CD4-positive, alpha-beta T cell (primary cell): ENCODE measurements at places on chromosomes 2 and 18. TPM values are rescaled to one million over a fixed set of nuclear protein-coding genes. Genes with fewer than 3 reads are reported as not detected.

DNA sequence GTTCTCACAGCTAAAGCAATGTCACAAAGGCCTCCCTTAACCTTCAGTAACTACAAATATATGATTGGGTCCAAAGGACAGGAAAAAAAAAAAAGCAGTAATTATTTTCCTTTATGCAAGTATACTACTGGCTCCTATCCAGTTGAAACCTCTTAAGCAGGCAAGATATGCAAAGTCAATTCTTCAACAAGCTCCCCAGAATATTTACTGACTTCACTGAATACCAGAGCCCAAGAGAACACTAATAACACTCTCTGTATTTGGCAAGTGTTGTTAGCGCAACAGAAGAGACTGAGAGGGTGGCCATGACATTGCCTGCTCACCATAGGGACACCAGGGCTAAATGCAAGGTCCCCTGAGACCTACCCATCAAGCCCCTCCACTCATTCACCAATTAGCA, 74.5 kb downstream of the AP1S3 start:
- DNase-seq = no peak

The GDF7 gene
- 0.05 TPM for total RNA-seq

GRCh38 chr2:149465873-149466272, 121.7 kb downstream of the MMADHC start:
- no peak for DNase-seq

The PKP4 gene
- total RNA-seq = 14.6 TPM

The SH3RF3 gene
- 5.9 TPM for total RNA-seq

GRCh38 chr18:56000041-56000440, 412.0 kb upstream of the TCF4 start:
- DNase-seq = no peak

- no peak for DNase-seq
Measured at GRCh38 chr2:74982577-74982976, 24.1 kb downstream of the POLE4 start.

DNA sequence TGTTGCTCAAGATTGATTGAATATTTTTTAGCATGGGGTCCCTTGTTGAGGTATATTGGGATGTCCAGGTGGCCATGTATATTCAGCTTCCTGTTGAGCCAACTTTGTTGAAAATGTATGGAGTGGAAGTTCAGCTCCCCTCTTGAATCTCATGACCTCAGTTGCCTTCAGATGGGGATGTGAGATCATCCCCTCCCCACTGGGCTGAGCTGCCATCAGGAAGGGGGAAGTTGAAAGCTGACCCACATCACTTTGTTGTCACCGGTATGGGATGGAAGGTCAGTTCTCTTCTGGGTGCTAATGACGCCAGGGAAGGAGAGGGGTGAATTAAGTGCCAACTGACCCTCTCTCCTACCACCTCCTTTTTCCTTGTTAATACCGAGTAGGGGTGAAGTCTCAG, 33.9 kb downstream of the ACOXL start:
- DNase-seq = no peak

The LPIN2 gene
- total RNA-seq = 49.0 TPM

- no peak for DNase-seq
Measured at GRCh38 chr2:164887434-164888144, 46.0 kb upstream of the COBLL1 start.

DNA sequence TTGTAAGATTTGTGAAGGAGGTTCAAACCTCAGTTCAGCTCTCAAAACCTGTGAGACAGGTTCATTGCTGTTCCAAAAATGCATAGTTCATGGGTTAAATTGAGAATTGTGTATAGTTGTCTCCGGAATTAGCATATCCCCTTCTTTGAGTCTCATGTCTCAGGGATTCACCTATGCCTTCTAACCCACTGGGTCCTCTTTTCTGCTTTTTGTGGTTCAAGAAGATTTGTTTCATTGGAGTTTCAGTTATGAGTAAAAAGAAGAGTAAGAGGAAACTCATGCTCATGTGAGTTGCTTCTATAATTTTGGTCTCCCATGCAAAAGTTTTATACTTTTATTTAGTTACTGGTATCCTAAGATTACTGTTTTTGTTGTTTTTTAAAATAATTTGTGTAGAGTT, 1219.8 kb upstream of the ZEB2 start:
- no peak for DNase-seq

The SIX2 gene
- not detected for total RNA-seq

DNA sequence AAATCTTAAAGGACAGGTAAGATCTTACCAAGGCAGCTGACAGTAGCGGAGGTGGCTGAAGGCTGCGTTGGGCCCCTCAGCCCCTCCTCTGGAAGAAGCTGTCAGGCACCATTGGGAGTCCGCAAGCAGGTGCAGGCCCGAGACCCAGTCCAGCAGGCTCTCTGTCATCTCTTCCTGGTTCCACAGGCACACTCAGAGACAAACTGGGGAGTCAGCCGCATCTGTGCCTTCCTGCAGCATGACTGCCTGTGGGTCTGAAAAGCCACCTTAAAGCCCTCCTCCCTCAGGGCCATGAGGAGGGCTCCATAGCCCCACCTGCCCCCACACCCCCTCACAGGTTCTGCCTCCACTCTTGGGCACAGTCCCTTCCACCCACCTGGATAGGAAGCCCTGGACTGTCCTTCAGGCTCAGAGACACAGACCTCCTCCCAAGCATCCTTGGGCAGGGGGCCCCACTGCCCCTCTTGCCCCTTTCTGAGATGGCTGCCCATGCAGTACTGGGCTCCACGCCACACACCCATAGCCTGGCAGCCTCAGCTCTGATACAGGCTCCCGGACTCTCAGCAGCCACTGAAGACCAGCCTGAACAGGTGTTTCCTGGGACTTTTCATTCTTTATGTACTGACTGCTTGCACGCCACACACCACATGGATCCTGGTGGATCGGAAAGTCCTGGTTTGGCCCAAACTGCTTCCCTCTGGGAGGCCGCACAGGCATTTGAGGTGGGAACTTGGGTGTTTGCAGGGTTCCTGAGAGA, 239.8 kb downstream of the SEPTIN10 start:
- no peak for DNase-seq

DNA sequence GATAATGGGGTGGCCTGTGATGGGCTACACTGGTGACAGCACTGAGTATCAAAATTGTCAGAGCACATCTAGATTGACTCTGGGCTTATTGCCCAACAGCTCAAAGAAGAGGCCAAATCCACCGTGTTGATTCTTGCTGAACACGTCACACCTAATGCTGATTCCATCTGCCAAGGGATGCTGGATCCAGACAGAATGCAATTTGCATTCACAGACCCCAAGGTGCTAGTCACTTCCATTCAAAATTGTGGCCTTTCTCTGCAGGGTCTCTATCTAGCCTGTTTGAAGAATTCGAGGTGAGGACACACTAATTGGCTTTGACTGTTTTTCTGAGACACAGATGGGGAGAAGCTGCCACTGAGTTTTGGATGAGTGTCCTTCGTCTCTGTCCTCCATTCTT, 13.5 kb upstream of the GPR39 start:
- DNase-seq = no peak

The GPR155 gene
- 9.0 TPM for total RNA-seq

DNA sequence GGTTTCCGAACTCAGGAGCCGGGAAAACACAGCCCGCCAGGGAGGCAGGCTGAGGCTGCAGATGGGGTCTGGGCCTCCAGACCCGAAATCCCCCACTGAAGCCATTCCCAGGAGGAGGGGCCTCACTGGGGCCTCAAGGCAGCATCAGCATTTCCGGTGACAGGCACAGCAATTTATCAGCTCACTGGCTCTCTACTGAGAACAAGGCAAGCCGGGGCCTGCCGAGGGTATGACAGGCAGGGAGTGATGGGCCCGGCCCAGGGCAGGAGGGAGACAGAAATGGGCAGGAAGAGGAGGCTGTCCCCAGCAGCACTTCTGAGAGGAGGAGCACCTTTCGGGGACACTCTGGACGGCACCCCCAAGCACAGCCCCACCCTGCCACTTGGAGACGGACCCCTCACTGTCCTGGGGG, 12.5 kb downstream of the SDC1 start:
- no peak for DNase-seq

The GNLY gene
- total RNA-seq = 45.1 TPM

DNA sequence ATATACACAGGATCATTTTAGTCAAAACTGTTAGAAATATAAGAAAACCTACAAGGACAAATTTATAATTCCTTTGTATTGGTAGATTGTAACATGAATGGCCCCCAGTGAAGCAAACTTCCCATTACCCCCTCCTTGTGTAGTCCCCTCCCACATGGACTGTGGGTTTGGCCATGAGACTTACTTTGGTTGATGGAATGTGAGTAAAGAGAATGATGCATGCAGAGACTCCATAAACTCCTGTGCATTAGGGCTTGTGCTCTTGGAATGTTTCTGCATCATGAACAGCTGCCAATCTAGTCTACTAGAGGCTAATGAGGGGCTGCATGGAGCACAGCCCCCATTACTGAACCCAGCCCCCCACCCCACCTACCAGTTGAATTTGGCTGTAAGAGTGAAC, 8.3 kb upstream of the TGFA start:
- no peak for DNase-seq

The MGAT4A gene
- 204 TPM for total RNA-seq

DNA sequence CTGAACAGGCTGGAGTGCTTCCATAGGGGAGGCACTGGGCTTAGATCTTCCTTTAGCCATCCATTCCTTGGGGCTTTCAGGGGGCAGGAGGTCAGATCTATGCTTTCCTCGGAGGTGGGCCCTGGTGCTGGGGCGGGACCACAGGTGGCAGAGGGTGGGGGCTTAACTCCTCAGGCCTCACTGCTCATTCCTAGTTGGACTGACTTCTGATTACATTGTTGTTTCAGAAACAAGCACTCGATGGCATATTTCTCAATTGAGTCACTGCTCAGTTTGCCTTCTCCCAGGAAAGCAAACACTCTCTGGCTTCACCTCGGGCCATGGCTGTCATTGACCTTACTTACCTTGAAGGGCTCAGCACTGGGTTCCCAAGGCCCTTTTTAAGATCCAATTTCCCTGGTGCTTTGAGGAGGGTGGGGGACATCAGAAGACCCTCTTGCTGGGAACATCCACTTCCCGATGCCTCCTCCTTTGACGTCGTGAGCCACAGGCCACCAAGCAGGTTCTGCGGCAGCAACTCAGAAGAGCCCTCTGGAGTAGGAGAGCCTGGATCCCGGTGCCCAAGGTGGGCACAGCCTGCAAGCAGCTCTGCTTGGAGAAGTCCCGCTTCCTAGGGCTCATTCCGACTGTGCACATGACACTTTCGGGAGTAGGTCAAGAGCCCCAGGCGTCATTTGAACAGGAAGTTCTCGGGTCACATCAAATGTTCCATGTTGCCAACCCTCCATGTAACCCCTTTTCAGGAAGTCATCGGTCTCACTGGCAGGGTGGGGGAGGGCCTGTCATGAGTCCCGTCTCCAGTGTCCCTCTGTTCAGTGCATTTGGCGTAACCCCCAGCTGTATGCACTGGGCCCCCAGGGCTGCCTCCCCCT, 40.6 kb downstream of the SDC1 start:
- DNase-seq = no peak

- DNase-seq = no peak
Measured at GRCh38 chr2:135208016-135208415, 155.9 kb downstream of the RAB3GAP1 start.

- no peak for DNase-seq
Measured at GRCh38 chr18:50190926-50191325, 4.0 kb downstream of the MYO5B start.

The CNGA3 gene
- not detected for total RNA-seq

The APCDD1 gene
- not detected for total RNA-seq

GRCh38 chr2:199282309-199282708, 175.4 kb downstream of the SATB2 start:
- DNase-seq = no peak

- no peak for DNase-seq
Measured at GRCh38 chr2:231069379-231070054, 12.8 kb downstream of the PSMD1 start.

DNA sequence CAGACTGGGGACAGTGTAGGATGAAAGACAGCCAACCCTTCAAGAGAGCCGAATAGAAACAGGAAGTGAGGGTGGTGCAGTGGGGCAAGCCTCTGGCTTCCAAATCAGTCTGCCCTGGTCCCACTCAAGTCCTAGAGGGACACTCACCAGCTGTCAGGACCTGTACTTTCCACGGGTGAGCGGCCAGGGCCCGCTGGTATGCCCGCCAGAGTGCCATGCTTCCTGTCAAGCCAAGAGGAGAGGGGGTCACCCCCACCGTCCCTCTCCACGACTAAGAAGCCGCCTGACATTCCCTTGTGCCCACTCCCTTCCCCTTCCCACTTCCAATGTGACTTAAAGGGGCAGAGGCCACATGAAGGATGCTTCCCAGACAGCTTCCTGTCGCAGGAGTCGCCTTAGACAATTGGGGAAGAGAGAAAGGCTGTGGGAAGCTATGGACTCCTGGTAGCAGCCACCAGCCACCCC, 564 bp downstream of the MPV17 start:
- DNase-seq = no peak

- DNase-seq = no peak
Measured at GRCh38 chr2:31334311-31335026, 80.1 kb downstream of the XDH start.

The KCNJ13 gene
- total RNA-seq = not detected

DNA sequence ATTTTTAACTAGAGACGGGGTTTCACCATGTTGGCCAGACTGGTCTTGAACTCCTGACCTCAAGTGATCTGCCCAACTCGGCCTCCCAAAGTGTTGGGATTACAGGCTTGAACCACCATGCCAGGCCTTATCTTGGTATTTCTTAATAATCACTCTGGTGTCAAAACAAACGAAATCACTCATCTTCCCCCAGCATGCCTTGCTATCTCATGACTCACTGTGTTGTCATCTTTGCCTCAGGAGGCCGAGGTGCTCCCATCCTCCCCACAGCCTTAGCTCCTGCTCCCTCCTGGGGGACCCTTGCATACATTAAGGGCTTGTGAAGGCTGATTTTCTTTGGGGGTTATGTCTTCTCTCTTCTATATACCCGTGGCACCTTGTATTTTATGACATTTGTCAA, 250.1 kb upstream of the DPP10 start:
- DNase-seq = no peak

- DNase-seq = no peak
Measured at GRCh38 chr2:102660070-102660469, 40.7 kb downstream of the SLC9A2 start.
